ENCODE measurements at places on chromosomes 2 and 18.

DNA sequence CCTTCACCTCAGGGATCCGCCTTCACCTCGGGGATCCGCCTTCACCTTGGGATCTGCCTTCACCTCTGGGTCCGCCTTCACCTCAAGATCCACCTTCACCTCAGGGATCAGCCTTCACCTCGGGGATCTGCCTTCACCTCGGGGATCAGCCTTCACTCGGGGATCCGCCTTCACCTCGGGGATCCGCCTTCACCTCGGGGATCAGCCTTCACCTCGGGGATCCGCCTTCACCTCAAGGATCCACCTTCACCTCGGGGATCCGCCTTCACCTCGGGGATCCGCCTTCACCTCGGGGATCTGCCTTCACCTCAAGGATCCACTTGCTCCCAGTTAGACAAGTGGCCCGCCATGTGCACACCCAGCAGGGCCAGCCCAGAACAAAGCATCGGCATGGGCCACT, 7.3 kb downstream of the KIF1A start:
- DNase-seq: no peak

DNA sequence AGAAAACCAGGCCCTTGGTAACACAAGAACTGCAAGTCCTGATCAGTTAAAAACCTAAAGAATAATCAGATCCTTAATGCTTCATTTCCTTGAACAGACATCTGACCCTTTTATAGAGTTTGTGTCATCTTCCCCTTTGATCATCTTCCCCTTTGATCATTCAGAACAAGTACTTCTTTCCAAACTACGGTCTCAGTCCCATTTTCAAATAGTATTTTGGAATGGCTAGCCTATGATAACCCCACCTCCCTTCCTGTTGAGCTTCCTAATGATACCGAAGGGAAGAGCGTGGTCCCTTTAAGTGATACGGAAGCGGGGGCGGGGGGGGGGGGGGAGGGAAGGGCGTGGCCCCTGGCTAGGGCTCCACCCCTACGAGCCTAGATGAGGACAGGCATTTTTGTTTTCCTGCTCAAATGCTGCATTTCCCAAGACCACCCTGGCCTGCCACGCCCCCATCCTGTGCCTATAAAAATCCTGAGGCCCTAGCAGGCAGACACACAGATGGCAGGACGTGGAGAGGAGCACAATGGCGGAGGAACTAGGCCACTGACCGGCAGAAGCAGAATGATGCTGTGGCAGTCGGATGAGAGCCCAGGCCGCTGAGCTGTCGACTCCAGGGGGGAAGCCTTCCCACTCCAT, 24.1 kb upstream of the CHRNA1 start:
- no peak for DNase-seq

GRCh38 chr2:161164161-161164560, 3.9 kb downstream of the TANK start:
- no peak for DNase-seq

GRCh38 chr2:221154176-221154575, 417.9 kb downstream of the EPHA4 start:
- DNase-seq: no peak

DNA sequence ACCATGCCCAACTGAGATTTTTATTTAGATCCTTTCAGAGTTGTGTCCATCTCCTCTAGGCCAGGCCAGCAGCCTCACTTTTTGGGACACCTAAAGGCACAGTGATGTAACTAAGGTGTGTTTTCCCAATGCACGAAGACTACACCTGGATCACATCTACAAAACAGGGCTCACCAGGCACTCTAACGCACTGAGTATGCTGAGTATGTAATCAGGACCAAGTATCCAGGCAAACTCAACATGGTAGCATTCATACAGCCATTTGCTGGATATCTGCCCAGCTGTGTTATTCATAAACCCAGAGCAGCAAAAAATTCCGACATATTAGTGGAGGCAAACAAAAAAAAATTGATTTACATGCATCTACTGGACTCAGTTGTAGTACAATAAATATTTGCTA, 33.8 kb downstream of the LPIN2 start:
- no peak for DNase-seq

DNA sequence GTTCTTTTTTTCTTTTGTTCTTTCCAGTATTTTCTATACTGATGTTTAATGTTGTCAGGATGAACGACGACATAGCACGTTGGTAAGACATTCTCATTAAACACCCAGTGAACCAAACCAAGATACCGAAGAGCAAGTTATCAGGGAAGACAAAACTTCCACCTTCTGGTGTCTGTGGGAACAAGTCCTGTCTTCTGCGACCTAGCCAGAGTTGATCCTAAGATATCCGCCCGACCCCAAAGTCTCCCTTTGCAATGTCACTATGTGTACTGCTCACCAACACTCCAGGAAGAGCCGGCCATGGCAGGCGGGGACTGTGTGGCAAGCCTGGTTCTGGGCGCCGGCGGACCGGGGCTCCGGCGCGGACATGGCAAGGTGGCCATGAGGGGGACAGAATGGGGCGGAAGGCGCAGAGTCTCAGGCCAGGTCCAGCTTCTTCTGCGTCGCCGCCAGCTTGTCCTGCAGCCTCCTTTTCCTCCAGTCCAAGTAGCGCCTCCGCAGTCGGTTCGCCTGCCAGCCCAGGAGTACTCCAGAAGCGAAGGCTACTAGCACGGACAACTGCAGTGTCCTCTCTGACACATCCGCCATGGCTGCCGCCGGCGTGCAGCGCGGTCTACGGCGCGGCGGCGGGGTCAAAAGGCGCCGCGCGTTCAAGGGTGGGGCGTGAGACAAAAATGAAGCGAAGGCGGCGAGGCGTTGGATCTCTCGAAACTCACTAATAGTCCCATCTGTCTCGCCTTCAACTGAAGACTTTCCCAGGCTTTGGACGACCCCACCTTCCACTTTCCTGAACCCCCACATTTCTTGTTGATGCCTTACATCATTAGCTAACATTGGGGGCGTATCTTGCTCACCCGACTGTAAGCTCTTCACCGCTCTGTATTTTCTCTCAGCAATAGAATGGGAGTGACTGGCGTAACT, at the start of gene MTLN:
Gene MTLN (minus strand): TSS at position 610 of the 921 bp plus-strand sequence. CDS start 22 bp downstream, at position 588.
- DNase-seq: peak; percentile 26

DNA sequence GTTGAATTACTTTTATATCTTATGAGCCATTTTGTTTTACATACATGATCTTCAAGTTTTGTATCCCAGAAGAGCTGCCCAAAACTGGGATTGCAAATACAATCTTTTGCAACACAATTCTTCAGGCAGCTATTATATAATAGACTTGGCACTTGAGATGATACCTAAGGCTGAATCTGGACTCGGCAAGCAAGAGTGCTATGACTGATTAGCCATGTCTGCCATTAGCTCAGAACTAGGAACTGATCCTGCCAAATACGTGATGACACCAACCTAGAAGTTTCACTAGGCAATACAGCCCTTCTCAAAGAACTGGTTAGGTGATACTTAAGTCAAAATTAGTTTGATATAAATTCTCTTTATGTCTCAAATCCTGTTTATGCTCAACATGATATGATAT, 619.6 kb downstream of the CPS1 start:
- peak; percentile 19 for DNase-seq

- DNase-seq: no peak
Measured at GRCh38 chr18:2547477-2548087, 23.7 kb downstream of the METTL4 start.

DNA sequence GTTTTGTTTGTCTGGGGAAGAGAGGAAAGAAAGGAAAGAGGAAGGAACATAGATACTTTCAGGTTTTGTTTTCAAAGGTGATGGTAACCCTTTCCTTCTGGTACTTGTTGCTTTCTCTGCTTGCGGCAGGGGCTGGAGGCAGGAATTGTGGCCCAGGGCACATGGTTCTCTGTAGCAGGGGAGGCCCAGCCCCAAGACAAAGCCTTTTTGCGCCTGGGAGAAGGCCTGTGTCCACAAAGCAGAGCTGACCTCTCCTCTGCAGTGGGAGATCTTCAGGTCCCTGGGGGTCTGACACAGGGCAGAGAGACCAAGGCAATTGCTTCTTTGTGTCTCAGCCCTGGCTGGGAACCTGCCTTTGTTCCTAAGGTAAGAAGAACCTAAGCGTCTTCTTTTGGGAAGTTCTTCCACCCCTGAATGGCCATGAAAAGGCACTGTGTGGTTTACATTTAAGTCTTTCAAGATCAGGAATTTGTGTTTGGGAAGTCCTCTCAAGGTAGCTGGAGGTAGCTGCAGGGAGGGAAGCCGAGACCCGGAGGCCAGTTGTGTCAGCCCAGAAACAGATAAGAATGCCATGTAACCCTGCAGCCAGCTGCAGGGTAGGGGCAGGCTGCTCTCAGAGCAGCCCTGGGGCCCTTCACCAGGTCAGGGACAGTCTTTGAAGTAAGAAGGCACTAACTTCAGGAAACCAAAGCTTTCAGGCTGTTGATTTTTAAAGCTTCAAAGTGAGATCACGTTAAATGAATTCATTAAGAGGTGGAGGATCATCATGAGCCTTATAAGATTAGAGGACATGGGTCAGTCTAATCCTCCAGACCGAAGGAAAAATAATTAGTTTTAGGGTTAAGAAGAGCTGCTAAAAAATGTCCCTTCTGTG, 119.3 kb downstream of the STPG4 start:
- no peak for DNase-seq

DNA sequence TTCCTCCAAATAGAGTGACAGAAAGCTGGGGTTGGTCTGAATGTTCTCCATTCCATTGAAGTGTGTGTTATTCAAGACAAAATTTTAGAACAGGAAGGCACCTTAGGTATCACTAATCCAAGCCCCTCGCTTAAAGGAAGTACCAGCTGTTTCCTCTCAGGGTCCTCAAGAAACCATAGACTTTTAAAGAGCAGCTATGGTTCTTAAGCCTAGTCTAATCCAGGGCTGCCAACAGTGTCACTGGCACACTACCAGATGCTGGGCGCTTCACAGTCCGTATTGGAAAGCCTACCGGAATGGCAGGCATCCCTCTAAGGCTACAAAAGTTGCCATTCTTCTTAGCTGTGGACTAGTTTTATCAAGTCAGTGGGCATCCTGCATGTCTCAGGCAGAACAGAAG, 1.9 kb downstream of the NEMP2 start:
- no peak for DNase-seq

DNA sequence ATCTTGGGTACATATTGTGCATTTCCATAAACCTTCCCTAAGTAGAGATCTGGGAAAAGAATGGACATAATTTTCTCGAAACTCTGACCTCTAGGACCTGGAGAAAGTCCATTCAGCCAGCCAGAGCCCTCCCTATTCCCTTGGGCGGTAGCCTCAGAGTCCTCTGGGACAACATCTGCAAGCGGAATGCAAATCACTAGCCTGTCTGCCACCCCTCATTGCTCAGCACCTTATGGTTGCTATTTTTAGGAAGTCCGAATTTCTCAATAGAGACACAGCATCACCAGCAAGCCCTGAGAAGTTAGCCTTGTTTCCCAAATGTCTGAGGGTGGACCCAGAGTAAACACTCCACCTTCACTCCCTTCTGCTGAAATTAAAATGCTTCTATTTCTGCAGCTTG, 17.6 kb upstream of the CD28 start:
- DNase-seq: no peak

GRCh38 chr2:133166031-133166430, 402.2 kb downstream of the NCKAP5 start:
- no peak for DNase-seq

GRCh38 chr2:152861349-152861942, 143.0 kb downstream of the ARL6IP6 start:
- no peak for DNase-seq

- no peak for DNase-seq
Measured at GRCh38 chr2:240398661-240399267, 36.7 kb upstream of the GPC1 start.

- no peak for DNase-seq
Measured at GRCh38 chr2:240456447-240457222, 21.2 kb downstream of the GPC1 start.

DNA sequence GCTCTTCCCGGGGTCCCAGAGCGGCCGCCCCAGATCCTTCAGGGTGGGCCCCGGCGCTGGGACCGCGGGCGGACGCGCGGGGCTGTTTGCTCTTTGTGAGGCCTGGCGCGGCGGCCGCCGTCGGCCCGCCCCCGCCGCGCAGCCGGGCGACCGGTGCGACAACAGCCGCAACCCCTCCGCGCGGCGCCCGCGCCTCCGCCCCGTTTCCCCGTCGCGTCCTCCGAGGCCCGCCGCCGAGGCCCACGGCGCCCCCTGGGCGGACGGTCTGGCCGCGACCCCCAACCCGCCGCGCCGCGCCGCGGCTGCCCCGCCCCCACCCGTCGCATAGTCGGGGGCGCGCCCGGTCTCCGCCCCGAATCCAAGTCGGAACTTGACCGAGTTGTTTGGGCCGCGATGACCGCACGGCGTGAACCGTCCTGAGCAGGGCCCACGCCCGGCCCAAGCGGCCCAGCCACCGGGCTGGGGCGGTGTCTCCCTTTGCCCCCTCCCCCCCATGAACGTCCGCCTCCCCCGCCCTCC, 448 bp downstream of the YPEL5 start:
- no peak for DNase-seq

GRCh38 chr2:1740716-1741589, 3.4 kb downstream of the PXDN start:
- DNase-seq: no peak

- DNase-seq: no peak
Measured at GRCh38 chr2:168064011-168064998, 183.1 kb downstream of the STK39 start.

DNA sequence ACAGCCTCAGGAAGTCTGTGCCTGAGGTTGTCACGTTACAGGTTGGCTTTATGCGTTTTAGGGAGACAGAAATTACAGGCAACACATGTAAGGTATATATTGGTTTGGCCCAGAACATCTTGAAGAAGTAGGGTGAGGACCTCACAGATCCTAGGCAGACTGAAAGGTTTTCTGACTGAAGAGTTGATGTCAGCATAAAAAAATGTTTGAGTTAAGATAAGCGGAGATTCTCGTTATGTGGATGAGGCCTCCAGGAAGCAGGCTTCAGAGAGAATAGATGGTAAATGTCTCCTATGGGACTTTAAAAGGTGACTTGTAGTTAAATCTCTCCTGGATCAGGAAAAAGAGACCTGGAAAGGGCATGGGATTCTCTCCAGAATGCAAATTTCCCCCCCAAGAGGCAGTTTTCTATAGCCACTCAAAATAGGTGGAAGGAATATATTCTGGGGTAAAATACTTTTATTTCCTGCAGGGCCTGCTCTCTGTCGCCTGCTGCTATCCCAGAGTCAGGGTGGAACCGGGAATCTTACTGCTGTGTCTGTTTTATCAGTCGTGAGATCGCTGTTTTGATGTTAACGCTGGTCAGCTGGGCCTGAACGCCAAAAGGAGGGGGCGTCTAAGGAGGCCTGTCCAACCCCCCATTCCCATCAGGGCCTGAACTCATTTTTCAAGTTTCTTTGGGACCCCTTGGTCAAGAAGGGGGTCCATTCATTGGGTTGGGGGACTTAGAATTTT, 171.1 kb downstream of the HDAC4 start:
- DNase-seq: no peak

All from NCI-H446 (cell line).